Activated T-helper 1 cell treated with anti-CD3 and anti-CD28 coated beads, Interleukin-2, amount 50 U/mL, for 16 hours (primary cell): ENCODE measurements at places on chromosomes 7 and 10.
A peak's percentile ranks its signal among the peaks of the same experiment; 100 is the strongest.

DNA sequence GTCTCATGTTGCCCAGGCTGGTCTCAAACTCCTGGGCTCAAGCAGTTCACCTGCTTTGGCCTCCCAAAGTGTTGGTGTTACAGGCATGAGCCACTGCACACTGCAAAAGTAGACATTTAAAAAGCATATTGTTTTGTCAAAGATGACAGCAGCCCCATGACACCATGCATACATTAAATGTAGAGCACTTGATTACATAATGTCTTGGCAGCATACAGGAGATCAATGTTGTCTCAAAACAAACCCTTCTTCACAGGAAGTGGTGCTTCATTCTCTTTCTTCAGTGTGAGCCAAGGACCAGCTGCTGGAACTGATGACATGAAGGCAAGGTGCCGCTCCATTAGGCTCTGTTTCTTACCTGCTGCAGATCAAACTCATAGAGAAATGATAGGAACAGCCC lies 218.4 kb downstream of the KLF6 start:
- no peak for DNase-seq

DNA sequence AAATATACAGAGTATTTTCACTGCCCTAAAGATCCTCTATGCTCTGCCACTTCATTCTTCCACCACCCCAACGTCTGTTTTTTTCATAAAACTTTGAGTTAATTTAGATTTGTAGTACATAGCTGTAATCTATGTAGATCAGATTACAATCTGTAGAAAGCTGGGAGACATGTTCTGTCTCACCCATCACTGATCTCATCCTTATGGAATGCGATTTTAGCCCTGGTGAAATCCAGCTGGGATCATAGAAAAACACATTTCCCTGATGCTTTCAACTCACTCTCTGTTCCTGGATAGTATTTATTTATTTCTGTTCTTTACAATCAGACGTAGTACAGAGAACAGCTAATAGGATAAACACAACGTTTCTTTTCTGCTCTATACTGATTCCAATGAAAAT lies 521.0 kb downstream of the KIF20B start:
- no peak for DNase-seq

DNA sequence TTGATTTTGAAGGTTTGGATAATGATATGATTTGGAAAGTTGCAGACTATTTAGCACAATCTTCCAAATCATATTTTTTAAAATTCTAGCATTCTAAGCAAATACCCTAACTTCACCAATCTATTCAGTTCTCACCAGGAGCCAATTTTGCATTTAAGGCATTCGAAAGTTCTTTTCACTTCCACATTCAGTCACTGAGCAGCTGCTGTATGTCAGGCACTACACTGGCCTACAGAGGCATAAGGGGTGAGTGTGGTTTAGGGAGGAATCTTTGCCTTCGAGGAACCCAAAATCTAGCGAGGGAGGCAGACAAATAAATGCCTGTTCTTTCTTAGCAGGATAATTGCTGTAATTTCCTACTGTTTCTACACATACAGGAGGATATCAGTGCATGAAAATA lies 10.7 kb upstream of the UCN3 start:
- no peak for DNase-seq

DNA sequence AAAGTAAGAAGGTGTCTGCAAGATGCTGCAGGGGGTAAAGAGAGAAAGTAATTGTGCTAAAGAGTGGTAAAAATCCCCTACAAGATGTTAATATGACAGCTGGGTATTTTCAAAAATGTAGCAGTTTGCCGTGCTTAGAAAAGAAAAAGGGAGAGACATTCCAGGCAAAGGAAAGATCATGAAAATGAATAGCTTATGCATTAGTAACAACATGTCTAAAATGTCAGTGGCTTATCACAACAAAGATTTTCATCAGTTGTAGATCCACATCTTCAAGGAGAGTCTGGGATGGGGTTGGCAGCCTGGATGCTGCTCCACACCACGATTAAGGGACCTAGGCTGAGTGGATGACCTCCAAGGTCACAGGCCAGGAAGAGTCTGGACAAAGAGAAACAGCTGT lies 920.9 kb downstream of the GRID1 start:
- no peak for DNase-seq

GRCh38 chr7:130896898-130897514 lies 163.0 kb upstream of the KLF14 start:
- DNase-seq, result peak; percentile 29

DNA sequence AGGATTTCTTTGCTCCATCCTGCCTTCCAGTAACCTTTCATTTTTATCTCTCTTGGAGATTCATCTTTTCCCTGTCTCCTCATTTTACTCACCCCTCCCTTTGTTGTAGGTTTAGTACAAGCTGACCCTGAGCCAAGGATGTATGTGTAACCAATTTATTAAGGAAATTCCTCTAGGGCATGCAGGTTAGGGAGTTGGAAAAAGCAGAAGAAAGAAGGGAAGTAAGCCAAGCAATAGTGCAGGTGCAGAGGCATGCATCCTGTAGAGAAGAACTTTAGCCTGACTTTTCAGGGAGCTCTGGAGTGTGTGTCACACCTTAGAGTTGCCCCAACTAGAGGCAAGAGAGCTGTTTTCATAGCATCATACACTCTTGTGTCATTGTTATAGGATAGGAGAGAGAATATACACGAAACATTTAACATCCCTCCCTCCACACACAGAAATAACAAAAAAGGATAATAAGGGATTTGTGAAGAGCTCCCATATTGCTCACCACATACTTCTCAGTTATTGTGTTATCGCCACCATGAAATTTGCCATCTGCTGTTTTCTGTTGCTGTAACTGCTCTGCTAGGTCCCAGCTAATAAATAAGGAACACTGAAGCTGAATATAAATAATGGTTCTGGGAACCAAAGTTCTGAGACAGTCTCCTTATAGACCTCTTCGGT lies 21.8 kb upstream of the SEMA3C start:
- DNase-seq, result no peak

- DNase-seq, result no peak
These were observed 354.2 kb upstream of the DPP6 start for GRCh38 chr7:153698046-153698445.
